ENCODE measurements at places on chromosomes 1 and 21.

GRCh38 chr1:116987256-116987555, 14.4 kb upstream of the CD101 start:
- DNase-seq, result no peak

- DNase-seq, result no peak
These were observed 21.6 kb downstream of the TCEA3 start for GRCh38 chr1:23403038-23403336.

- DNase-seq, result no peak
These were observed 7.0 kb downstream of the FAAP20 start for GRCh38 chr1:2187619-2188018.

GRCh38 chr21:31735511-31735992, 3.6 kb upstream of the SCAF4 start:
- DNase-seq, result no peak

- no peak for DNase-seq
These were observed 187.8 kb upstream of the JUN start for GRCh38 chr1:58971629-58972140.

- no peak for DNase-seq
These were observed 11.6 kb upstream of the NCMAP start for GRCh38 chr1:24544239-24544638.

- DNase-seq, result no peak
These were observed 31.2 kb downstream of the MTARC1 start for GRCh38 chr1:220817907-220818306.
